ENCODE measurements at places on chromosomes 2 and 18. TPM values are rescaled to one million over a fixed set of nuclear protein-coding genes. Genes with fewer than 3 reads are reported as not detected.

GRCh38 chr18:3067722-3068121 is 54.8 kb upstream of the LPIN2 start:
- no peak for DNase-seq

GRCh38 chr2:164964700-164965099 is 9.4 kb upstream of the SLC38A11 start:
- no peak for DNase-seq

Gene CAPN14
- polyA plus RNA-seq, result 0.10 TPM

Gene UGT1A10
- polyA plus RNA-seq, result not detected

All from BJ (cell line).